RWPE1 (cell line): ENCODE measurements at places on chromosomes 16 and 17.

GRCh38 chr16:12011565-12011964, 35.0 kb downstream of the SNX29 start:
- DNase-seq = no peak

- peak; percentile 63 for DNase-seq
Observed at GRCh38 chr16:85659805-85660511, 28.8 kb downstream of the GINS2 start.

DNA sequence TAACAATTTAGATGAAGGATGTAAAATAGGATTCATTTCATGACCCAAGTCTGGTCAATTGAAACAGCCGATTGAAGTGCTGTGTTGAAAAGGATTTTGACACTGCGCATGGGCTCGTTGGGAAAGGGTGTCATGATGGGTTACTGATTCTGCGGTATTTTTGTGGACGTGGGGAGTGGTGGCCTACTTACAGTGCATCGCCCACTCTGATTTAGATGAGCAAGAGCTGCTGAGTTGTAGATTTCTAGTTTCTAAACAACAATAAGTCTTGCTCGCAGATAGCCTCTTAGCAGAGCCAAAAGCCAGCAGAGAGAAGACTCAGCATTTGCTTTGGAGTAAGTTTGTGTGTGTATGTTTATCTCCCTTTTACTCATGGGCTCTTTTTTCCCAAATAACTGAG, 731.0 kb downstream of the MAF start:
- DNase-seq = no peak

- no peak for DNase-seq
Observed at GRCh38 chr17:29640981-29641642, 18.4 kb upstream of the CORO6 start.

- no peak for DNase-seq
Observed at GRCh38 chr17:20242271-20242670, 225.1 kb downstream of the LGALS9B start.

- DNase-seq = no peak
Observed at GRCh38 chr17:51611585-51611984, 351.2 kb downstream of the UTP18 start.

DNA sequence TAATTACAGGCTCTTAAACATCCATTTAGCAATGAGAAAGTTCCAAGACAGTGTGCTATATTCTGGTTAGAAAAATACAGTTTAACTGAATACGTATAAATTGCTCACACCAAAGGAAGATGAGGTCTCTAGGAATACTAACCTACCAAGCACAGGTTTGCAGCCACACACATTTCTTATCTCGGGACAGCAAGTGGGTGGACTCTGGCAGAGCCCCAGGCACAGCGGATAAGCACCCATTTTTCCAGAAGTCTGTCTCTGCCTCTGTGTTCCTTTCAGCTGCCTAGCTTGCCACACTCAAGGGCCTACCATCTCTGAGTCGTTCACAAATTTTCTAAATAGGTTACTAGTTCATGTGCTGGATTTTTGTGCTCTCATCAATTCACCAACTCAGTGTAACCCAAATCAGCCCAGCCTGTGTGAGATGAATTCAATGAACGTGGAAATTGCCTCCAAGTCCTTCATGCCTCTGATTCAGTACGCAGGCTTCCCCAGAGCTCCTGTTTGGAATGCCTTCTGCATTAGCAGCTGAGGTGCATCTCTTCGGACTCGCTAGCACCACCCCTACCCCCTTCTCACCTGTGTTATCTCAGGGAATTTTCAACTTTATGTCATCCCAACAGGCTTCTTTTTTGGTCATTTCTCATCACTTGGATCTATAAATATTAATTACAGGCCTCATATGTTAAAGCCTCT, 581.0 kb upstream of the CDH11 start:
- no peak for DNase-seq

DNA sequence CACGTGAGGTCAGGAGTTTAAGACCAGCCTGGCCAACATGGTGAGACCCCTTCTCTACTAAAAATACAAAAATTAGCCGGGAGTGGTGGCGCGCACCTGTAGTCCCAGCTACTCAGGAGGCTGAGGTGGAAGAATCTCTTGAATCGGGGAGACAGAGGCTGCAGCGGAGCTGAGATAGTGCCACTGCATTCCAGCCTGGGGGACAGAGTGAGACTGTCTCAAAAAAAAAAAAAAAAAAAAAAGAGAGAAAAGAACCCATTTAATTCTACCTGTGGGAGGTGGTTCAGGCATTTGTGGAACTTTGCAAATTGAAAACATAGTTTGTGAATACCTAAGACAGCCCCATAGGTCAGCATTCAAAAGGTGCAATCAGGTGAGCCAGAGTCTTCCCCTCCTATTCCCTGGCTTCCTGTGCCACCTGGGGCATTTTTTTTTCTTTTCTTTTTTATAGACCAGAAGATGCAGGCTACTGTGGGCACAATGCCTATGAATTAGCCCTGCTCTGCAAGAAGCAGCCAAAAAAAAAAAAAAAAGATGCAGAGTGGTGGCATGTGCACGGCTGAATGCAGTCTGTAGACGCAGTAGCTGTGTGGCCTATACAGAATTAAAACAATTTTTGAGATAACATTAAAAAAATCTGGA, 9.1 kb upstream of the SOCS3 start:
- DNase-seq = no peak

- DNase-seq = no peak
Observed at GRCh38 chr16:50924759-50925545, 183.1 kb downstream of the CYLD start.

- no peak for DNase-seq
Observed at GRCh38 chr17:82949984-82950383, 110.2 kb upstream of the ZNF750 start.

DNA sequence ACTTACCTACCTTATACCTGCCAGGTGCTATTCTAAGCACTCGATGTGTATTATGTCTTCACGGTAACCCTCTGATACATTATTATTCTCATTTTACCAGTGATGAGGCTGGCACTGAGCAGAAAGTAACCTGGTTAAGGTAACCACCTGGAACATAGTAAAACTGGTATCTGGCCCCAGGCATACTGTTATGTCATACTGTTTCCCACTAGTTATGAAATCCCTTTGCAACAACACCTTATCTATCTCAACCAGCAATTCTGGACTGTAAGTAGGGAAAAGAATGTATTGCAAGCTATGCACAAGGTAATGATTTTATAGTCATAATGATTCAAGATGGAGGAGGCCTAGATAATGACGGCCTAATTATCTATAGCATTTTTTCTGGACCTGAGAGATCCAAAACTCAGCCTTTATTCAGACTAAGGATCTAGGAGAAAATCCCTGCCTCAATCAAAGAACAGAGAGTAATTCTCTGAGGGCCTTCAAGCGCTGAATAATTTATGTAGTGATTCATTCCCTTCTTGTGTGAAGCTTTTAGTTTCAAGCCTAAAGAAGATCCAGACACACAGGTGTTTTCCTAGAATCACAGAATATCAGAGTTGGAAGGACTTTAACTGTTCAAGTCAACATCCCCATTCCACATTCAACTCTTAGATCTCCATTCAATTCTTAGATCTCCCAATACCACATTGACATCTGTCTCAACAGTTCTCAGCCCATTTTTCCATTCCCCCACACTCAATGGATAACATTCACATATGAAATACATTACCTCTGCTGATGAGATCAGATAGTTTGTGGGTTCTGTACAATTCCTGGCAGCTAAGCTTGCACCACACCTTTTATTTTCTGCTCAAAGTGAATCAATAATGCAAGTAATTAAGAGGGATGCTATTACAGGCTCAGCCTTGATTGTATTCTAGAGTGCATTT, 14.9 kb upstream of the MMD start:
- no peak for DNase-seq

DNA sequence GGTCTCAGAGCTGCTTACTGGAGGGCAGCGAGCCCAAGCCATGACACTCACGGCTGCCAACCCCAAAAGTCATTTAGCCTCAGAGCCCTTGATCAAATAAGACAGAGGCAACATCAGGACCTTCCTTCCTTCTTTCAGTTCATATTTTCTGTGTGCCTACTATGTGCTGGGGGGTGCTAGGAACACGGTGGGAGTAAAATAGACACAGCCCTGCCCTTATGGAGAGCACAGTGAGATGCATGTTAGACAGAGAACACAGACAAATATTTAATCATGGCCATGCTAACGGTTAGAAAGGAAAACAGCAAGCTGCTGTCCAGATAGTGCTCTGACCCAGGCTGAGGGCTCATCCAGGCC, 4.5 kb upstream of the BRD7 start:
- DNase-seq = no peak

DNA sequence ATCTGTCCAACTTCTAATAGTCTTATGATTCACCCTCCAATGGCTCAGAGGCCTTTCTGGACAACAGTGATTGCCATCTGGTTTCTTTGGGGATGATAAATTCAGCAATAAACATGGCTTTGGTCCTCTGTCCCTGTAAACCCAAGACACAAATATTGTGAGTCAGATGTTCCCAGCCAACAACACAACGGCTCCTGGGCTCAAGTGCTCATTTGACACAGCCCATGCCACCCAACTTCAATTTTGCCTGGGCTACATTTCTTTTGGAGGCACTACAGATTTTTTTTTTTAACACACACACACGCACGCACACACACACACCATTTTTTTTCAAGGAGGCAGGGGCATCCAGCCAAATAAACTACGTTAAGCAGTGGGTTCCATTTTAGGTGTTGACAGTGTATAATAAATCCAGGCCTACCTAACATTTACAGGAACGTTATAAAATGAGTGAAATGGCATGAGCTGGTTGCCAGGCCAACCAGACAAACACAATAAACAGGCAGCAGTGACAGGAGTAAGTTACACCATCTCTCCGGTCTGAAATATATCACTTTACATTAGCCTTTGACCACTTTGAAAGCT, 939.9 kb upstream of the SOX9 start:
- no peak for DNase-seq

GRCh38 chr17:79248843-79249493, 174.3 kb downstream of the ENGASE start:
- no peak for DNase-seq

- DNase-seq = no peak
Observed at GRCh38 chr17:76189247-76189646, 48.2 kb upstream of the FOXJ1 start.

GRCh38 chr17:42561897-42562387, at the start of gene COASY:
TSS of gene COASY (plus strand) at chr17:42562148. CDS start at chr17:42562623, 475 bp downstream.
- DNase-seq = peak; percentile 98

GRCh38 chr17:45651145-45651709, 132.9 kb upstream of the CRHR1 start:
- DNase-seq = no peak

GRCh38 chr16:17266608-17267313, 204.0 kb downstream of the XYLT1 start:
- no peak for DNase-seq

DNA sequence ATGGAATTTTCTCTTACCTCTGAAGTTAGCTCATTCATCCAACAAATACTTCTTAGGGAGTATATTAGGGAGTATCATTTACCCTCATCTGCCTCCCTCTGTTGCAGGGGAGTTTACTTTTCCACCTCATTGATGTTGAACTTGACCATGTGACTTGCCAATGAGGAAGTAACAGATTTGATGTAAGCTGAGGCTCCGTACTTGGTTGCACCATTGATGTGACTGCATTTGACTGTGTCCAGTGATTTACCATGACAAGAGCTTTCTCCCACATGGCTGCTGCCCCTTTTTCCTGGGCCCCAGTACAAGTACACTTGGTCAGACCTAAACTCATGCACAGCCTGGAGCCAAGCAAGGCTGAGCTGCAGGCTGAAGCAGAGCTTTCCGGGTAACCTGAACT, 81.6 kb upstream of the HS3ST2 start:
- DNase-seq = no peak

DNA sequence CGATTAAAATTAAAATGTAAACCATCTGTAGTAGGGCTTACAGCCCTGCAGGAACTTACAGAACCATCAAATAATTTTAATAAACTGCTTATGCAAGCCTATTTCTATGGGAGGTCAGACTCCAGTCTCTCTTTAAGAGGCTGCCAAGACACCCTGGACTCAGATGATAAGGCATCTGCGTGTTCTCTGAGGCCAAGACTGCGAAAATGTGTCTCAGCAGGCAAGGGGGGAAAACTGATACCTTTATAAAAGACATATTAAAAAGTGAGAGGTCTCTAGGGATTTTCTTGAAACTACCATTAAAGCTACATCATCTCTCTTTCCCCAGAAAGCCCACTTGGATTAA, 32.2 kb downstream of the MPHOSPH6 start:
- no peak for DNase-seq

GRCh38 chr17:17499402-17500145, 3.4 kb upstream of the RASD1 start:
- no peak for DNase-seq

GRCh38 chr17:38751808-38752307, 683 bp upstream of the PSMB3 start:
- DNase-seq = peak; percentile 88

DNA sequence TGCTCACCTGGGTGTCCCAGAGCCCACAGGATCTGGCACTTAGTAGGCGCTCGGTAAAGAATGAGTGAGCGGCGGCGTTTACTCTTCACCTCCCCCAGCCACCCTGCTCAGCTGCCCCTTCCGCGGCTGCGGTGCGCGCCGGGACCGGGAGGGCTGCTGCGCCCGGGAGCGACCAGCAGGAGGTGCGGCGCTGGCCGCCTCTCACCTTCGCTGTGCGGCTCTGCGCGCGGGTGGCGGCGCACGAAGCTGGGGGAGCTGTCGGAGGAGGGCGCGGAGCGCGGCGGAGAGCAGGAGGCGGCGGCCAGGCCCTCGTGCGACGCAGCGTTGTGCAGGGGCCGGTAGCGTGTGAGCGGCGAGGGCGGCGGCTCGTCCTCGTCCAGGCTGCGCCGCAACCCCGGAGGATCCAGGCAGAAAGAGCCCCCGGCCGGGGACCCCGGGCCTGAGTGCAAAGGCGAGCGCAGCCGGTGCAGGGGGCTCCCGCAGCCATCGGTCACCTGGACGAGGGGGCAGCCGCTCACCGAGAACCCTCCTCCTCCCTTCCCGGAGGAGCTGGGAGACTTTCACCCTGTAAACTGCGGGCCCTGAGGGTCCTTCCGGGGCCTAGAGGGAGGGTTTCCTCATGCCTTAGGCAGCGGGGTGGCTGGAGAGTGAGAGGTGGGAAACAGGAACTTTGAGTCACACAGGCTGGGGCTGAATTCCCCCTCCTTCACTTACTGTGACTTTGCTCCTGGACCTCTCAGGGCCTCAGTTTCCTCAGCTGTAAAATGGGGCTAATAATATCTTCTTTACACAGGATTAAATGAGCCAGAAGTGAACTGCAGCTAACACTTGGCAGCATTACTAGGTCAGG, 12.5 kb downstream of the SAMD14 start:
- peak; percentile 60 for DNase-seq

- no peak for DNase-seq
Observed at GRCh38 chr17:15377200-15377599, 35.8 kb upstream of the TEKT3 start.

- no peak for DNase-seq
Observed at GRCh38 chr17:64185101-64185500, 55.2 kb upstream of the ERN1 start.

DNA sequence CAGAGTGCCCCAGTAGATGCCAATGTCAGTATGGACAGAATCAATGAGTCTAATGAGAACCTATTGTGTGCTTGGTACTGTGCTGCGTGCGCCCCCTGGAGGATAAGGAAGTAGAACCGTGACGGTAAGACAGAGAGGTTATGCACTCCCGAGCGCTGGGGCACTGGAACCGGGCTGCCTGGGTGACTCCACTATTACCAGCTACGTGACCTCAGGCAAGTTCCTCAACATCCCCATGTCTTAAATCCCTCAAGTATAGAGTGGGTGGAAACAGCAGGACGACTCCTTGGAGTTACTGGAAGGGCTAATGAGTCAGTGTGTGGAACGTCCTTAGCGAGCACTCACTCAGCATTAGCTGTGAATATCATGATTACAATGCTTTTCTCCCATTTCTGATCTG, 16.2 kb downstream of the CHST4 start:
- DNase-seq = peak; percentile 44

- DNase-seq = peak; percentile 39
Observed at GRCh38 chr16:70805787-70806186, 4.8 kb upstream of the VAC14 start.
